Upper lobe of left lung (tissue), 6 donors: ENCODE measurements at places on chromosomes 11 and 22. TPM values are rescaled to one million over a fixed set of nuclear protein-coding genes. Genes with fewer than 3 reads are reported as not detected.

DNA sequence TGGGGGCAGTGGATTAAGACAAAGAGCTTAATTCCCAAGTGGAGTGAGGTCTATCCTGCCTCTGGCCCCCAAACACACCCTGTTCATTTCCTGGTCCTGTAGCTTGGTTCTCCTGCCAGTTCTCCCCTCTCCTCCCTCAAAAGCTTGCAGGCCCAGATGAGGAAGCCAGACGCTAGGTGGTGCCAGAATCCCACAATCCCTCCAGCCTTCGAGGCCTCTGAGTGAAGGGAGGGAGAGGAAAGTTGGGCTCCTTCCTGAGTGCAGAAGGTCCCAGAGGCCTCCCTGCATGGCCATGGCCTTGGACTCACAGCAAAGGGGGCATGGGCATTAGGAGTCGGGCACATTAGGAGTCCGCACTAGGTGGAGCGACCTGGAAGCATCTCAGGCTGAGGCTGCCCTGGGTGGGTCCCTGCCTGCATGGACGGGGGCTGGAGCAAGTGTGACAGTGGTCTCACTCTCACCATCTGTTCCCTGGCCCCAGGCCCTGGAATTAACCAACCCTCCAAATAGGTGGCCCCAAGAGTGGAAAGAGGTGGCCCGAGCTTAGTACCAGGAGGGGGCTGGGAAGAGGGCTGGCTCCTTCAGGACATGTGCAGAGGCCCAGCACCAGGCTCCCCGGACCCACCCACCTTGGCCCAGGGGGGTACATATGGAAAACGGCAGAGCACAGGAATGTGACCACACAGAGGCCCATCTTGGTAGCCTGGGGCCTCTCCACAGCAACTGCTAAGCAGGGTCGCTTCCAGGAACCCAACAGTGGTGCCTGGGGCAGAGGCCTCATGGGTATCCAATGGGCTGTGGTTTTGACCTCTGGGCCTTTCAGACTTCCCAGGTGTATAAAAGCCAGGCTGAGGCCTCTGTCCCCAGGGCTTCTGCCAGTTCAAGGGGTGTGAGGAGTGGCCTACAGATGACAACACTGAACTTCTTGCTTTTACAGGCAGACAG, 5.2 kb downstream of the FXYD2 start:
- peaks cover 57% of the 10 kb centered on the region for H3K4me1 ChIP-seq
- no peaks in the 10 kb centered on the region for H3K27me3 ChIP-seq
- no peaks in the 10 kb centered on the region for H3K36me3 ChIP-seq
- no peak overlapping the region for H3K4me3 ChIP-seq

SLC22A9 gene
- total RNA-seq = not detected

PNPLA5 gene
- total RNA-seq = not detected

MS4A4A gene
- total RNA-seq = 10.2 TPM

- no peaks in the 10 kb centered on the region for H3K27me3 ChIP-seq
- peak overlapping the region; percentile 87 for H3K27ac ChIP-seq
- DNase-seq = no peak
- H3K36me3 ChIP-seq = no peaks in the 10 kb centered on the region
- H3K4me3 ChIP-seq = peak overlapping the region; percentile 81
Measured at GRCh38 chr11:47187723-47188122, 1.5 kb upstream of the PACSIN3 start.

SYT13 gene
- 0.78 TPM for total RNA-seq

DNA sequence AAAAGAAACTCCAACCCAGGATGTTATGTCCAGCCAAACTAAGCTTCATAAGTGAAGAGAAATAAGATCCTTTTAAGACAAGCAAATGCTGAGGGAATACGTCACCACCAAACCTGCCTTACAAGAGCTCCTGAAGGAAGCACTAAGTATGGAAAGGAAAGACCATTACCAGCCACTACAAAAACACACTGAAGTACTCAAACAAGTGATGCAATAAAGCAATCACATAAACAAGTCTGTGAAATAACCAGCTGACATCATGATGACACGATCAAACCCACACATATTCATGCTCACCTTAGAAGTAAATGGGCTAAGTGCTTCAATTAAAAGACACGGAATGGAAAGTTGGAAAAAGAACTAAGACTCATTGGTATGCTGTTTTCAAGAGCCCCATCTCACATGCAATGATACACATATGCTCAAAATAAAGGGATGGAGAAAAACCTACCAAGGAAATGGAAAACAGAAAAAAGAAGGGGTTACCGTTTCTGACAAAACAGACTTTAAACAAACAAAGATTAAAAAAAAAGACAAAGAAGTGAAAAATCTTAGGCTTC, 82.5 kb downstream of the GAB4 start:
- H3K27ac ChIP-seq = no peak overlapping the region
- no peaks in the 10 kb centered on the region for H3K27me3 ChIP-seq
- H3K36me3 ChIP-seq = no peaks in the 10 kb centered on the region
- H3K4me1 ChIP-seq = no peaks in the 10 kb centered on the region

- H3K36me3 ChIP-seq = no peaks in the 10 kb centered on the region
- no peaks in the 10 kb centered on the region for H3K27me3 ChIP-seq
- DNase-seq = no peak
- no peak overlapping the region for H3K4me3 ChIP-seq
Measured at GRCh38 chr11:33935461-33936456, 43.9 kb upstream of the LMO2 start.

- H3K4me3 ChIP-seq = no peak overlapping the region
- H3K4me1 ChIP-seq = peaks cover 12% of the 10 kb centered on the region
- no peak overlapping the region for H3K27ac ChIP-seq
- no peak for DNase-seq
- no peaks in the 10 kb centered on the region for H3K36me3 ChIP-seq
Measured at GRCh38 chr22:43376765-43377547, 33.8 kb upstream of the SCUBE1 start.

DNA sequence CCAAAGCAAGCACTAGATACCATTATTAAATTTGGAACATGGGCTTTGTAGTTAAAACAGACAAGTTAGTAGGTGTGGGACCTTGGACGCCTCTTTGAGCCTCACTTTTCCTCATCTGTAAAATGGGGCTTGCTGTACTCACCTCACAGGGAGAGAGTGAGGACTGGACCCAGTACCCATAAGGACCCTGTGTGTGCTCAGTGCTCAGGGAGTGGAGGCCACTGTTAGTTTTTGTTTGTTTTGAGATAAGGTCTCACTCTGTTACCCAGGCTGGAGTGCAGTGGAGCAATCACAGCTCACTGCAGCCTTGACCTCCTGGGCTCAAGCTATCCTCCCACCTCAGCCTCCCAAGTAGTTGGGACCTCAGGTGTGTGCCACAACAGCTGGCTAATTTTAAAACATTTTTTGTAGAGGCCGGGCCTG, 8.9 kb downstream of the RAPSN start:
- no peak overlapping the region for H3K27ac ChIP-seq
- H3K27me3 ChIP-seq = no peaks in the 10 kb centered on the region
- no peak overlapping the region for H3K4me3 ChIP-seq
- H3K4me1 ChIP-seq = no peaks in the 10 kb centered on the region
- H3K36me3 ChIP-seq = no peaks in the 10 kb centered on the region
- DNase-seq = no peak

- H3K27me3 ChIP-seq = no peaks in the 10 kb centered on the region
- no peaks in the 10 kb centered on the region for H3K4me1 ChIP-seq
- DNase-seq = peak; percentile 33
- H3K36me3 ChIP-seq = no peaks in the 10 kb centered on the region
- H3K27ac ChIP-seq = no peak overlapping the region
Measured at GRCh38 chr22:46137218-46137766, 13.0 kb upstream of the PPARA start.

DNA sequence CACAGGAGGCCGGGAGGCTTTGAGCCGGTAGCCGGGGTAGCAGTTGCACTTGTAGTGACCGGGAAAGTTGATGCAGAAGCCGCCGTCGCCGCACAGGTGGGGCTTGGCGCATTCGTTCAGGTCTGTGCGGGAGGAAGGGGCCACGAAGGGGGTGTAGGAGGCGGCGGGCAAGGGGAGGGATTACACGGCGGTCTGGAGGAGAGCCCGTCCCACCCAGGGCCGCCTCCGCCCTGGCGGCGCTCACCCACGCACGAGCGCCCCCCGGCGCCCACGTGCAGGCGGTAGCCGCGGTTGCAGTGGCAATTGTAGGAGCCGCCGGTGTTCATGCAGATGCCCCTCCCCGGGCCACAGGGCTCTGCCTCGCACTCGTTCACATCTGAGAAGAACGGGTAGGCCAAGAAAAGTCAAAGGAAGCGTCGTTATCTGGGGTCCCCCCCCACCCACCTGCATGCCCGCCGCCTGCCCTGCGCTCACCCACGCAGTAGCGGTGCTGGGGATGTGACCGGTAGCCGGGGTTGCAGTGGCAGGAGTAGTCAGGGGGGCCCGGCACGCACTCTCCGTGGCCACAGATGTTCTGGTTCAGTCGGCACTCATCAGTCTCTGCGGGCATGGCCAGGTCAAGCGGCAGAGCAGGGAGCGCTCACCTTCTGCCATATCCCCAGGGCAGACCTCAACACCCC, 10.6 kb downstream of the LTBP3 start:
- peaks cover 42% of the 10 kb centered on the region for H3K4me1 ChIP-seq
- H3K27ac ChIP-seq = no peak overlapping the region
- no peak for DNase-seq
- no peak overlapping the region for H3K4me3 ChIP-seq

PPP6R3 gene
- 195 TPM for total RNA-seq

- no peaks in the 10 kb centered on the region for H3K27me3 ChIP-seq
- H3K36me3 ChIP-seq = no peaks in the 10 kb centered on the region
- H3K4me1 ChIP-seq = no peaks in the 10 kb centered on the region
- no peak overlapping the region for H3K4me3 ChIP-seq
Measured at GRCh38 chr22:23457380-23457985, 122.6 kb downstream of the IGLL1 start.

OR52E6 gene
- total RNA-seq = not detected
